NCI-H187 (cell line): ENCODE measurements at places on chromosomes 13 and 19.
A peak's percentile ranks its signal among the peaks of the same experiment; 100 is the strongest.

- DNase-seq: no peak
These were observed 19.7 kb upstream of the CPB2 start for GRCh38 chr13:46124531-46124966.

GRCh38 chr13:45396533-45397095 is 21.6 kb downstream of the SLC25A30 start:
- DNase-seq: no peak

- no peak for DNase-seq
These were observed 697.5 kb downstream of the SLITRK1 start for GRCh38 chr13:83184819-83185218.

DNA sequence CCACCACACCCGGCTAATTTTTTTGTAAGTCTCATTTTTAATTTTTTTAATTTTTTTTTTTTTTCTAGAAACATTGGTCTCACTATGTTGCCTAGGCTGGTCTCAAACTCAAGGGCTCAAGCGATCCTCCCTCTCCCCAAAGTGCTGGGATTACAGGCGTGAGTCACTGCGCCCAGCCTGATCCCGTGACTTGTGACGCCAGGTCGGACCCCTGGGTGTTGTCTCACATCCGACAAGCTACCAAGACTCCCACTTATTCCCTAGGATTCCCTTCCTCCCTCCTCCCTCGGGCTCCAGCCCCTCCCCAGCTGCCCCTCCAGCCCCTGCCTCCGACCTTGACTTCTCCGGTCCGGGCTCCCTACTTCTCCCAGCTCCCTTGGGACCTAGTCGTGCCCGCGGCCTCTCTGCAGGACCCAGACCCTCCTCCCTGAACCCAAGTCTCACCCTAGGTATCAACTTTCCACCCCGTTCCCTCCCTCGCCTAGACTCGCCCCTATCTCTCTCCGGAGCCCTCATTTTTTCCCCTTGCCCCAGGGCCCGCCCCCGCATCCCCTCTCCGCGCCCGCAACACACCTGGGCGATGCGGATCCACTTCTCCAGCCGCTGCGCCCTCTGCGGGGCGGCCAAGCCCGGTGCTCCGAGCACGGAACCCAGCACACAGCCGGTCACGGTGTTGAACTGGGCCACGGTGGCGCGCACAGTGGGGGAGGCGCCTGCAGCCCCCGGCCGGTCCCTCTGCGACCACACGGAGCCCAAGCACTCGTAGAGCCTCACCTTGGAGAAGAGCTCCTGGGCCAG is 13.1 kb downstream of the RGL3 start:
- no peak for DNase-seq

GRCh38 chr13:22198001-22198400 is 527.1 kb downstream of the FGF9 start:
- no peak for DNase-seq

DNA sequence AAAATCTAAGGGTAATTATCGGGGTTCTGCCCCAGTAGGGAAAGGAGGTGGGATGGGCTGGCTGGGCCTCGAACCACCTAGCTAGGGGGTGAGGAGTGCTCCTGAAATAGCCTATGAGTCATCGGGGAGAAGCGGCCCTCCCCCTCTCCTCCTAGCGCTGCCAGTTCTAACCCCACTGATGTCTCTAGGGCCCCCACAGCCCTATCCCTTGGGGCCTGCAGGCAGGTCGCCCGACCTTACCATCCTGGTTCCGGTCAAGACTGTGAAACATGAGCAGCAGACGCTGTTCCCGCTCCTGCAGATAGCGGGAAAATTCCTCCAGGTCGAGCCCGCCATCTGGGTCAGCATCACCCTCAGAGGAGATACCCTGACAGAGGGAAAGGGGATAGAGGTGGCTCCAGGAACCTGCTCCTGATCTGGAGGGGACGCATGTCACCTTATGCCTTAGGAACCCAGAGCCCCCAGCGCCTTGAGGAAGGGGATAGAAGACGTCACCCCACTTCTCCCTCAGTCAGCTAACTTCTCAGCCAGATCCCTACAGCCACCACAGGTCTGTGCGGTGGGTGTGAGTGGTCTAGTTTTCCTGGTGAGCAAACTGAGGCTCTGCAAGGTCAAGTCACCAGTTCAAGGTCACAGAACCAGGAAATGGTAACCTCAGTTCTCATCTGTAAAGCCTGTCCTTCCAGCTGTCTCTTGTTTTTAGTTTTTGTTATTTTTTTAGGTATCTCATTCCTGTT is 1.5 kb downstream of the SLC25A23 start:
- no peak for DNase-seq

DNA sequence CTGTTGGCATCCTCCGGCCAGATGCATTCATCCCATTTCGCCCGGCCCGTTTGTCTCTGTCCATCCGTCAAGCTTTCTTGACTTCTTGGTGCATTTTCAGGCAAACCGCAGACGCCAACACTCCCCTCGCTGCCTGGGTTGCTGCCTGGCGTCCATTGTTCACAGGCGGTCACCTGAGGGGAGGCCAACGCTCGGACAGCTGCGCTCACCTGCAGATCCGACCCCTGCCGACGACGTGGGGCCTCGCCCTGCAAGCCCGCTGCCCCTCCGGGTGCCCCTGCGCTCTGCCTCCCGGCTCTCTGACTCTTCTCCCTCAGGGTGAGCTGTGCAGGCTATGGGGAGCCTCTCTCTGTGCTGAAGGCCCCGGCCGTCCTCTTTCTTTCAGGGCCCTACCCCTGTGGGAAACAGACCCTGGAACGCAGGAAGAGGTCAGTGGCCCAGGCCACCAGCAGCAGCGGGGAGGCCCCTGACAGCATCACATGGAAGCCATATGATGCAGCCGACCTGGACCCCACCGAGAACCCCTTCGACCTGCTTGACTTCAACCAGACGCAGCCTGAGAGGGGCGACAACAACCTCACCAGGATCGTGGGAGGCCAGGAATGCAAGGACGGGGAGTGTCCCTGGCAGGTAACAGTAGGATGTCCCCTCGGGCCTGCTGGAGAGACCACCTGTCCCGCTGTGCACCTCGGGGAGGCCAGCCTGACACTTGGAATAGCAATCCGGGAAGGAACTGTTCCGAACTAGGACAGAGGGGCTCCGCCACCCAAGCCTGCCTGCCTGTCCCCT is 14.8 kb upstream of the PROZ start:
- DNase-seq: no peak

- DNase-seq: peak; percentile 87
These were observed at the start of gene ZNF66 for GRCh38 chr19:20776083-20777076. Gene ZNF66, plus strand, starts transcription at chr19:20776304. Its CDS starts 144 bp downstream, at chr19:20776448.

DNA sequence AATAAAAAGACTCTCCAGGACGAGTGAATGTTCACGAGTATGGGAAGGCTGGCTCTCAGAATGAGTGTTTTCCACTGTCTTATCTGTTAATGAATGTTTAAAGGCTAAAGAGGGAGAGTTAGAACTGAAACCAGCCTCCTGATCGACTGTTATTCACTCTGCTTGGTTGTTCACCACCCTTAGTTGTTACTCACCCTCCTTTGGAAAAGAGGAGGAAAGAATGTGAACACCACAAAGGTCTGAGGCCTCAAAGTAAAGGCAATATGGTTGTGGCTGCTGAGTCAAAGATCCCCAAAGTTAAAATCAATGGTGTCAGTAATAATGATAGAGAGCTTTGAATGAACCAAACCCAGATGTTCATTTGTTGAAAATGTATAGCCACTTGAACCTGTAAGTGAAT is 1793.2 kb upstream of the PCDH20 start:
- DNase-seq: no peak
